ENCODE measurements at places on chromosomes 4 and X.

DNA sequence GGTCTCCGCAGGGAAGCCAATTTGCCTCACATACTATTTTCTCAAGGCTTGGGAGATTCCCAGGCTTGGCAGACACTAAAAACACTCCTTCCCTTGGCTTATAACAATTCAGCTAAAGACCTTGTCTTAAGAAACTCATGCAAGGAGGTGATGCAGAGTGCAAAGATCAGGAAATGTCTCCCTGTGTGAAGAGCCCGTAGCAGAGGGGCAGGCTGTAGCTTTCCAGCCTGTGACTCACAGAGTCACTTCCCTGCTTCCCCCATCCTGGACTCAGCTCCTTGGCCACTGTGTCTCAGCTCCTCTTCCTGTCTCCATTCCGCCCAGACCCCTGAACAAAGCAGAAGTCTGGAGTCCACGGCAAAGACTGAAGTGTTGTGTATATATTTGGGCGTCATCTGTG, 56.1 kb downstream of the KDR start:
- no peak for DNase-seq
- no peak overlapping the region for H3K4me3 ChIP-seq
- H3K36me3 ChIP-seq = no peaks in the 10 kb centered on the region
- H3K27me3 ChIP-seq = peaks cover 9% of the 10 kb centered on the region

- H3K27ac ChIP-seq = no peak overlapping the region
- H3K36me3 ChIP-seq = no peaks in the 10 kb centered on the region
- no peaks in the 10 kb centered on the region for H3K4me1 ChIP-seq
- no peak for DNase-seq
Observed at GRCh38 chr4:34492414-34492813, 1751.9 kb downstream of the ARAP2 start.

GRCh38 chr4:12911750-12912358, 572.3 kb downstream of the RAB28 start:
- no peak for DNase-seq
- no peaks in the 10 kb centered on the region for H3K27me3 ChIP-seq
- no peaks in the 10 kb centered on the region for H3K4me1 ChIP-seq
- H3K36me3 ChIP-seq = no peaks in the 10 kb centered on the region
- no peak overlapping the region for H3K4me3 ChIP-seq
- no peak overlapping the region for H3K27ac ChIP-seq

DNA sequence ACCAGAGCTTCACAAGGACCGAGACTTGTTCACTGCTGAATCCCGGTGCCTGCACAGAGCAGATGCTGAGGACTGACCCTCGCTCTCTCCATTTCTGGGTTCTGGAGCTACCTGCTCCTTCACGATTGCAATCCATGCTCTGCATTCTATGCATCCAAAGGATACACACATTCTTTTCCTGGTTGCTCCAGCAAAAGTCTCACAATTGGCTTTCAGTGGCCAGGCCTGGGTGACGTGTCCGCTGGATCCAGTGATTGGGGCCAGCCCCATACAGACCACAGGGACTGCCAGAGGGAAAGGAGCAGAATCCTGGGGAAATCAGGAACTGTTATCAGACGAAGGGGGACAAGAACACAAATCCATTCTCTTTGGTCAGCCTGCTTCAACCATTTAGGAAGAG, 14.9 kb upstream of the CDKN2AIP start:
- DNase-seq = no peak
- H3K27ac ChIP-seq = no peak overlapping the region
- H3K27me3 ChIP-seq = no peaks in the 10 kb centered on the region
- peaks cover 39% of the 10 kb centered on the region for H3K4me1 ChIP-seq
- H3K4me3 ChIP-seq = no peak overlapping the region
- H3K36me3 ChIP-seq = no peaks in the 10 kb centered on the region

- H3K4me3 ChIP-seq = no peak overlapping the region
- H3K4me1 ChIP-seq = no peaks in the 10 kb centered on the region
- no peak for DNase-seq
- peaks cover 40% of the 10 kb centered on the region for H3K36me3 ChIP-seq
- no peaks in the 10 kb centered on the region for H3K27me3 ChIP-seq
Observed at GRCh38 chr4:127843704-127844600, 36.7 kb upstream of the PLK4 start.

DNA sequence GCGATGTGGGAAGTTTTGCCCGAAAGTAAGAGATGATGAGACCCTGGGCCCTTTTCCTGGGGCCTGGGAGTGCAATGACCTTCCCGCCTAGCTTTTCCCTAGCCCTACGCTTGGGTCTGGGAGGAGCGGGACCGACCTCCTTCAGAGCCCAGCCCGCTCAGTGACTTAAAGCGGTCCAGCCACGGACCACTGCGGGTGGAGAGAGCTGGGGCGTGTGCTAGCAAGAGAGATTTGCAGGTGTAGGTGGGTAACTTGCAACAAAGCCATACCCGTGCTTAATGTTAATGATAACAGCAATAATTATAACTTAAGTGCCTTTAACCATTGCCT, 503 bp upstream of the PDE5A start:
- H3K36me3 ChIP-seq = no peaks in the 10 kb centered on the region
- no peak overlapping the region for H3K27ac ChIP-seq
- H3K27me3 ChIP-seq = peaks cover 32% of the 10 kb centered on the region
- peak overlapping the region; percentile 80 for H3K4me3 ChIP-seq
- no peak for DNase-seq
- peaks cover 22% of the 10 kb centered on the region for H3K4me1 ChIP-seq

GRCh38 chrX:7950865-7951264, 23.7 kb upstream of the PNPLA4 start:
- DNase-seq = no peak
- H3K27me3 ChIP-seq = peaks cover 27% of the 10 kb centered on the region
- no peaks in the 10 kb centered on the region for H3K36me3 ChIP-seq

DNA sequence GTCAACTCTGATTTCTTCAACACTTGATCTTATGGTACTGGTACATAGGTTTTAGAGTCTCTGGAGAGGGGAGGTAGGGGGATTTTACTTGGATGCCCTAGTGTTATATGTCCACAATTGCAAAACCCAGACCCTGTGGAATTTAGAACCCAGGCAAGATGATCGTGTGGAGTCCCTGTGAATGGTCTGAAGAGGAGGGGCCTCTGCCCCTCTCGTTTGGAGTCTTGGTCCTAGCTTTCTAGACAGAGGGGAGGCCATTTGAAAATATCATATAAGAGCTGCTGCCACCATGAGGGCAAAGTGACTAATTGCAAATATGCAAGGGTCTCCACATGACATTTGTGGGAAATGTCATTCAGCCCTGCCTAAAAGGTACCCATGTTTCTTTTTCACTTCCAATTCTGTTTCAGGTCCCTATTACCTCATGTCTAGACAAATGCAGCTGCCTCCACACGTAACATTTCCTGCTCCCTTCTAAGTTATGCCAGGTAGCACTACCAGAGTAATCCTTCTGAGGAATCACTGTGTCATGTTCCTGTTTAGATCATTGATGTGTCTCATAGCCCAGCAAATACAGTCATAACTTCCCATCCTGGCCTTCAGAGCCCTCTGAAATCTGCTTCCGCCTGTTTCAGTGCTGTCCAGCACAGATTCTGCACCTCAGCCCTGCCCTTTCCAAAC, 126.8 kb downstream of the KLHL8 start:
- H3K27ac ChIP-seq = peak overlapping the region; percentile 80
- peak; percentile 47 for DNase-seq
- no peaks in the 10 kb centered on the region for H3K27me3 ChIP-seq
- H3K36me3 ChIP-seq = peaks cover 57% of the 10 kb centered on the region
- peaks cover 49% of the 10 kb centered on the region for H3K4me1 ChIP-seq

- no peaks in the 10 kb centered on the region for H3K27me3 ChIP-seq
- no peaks in the 10 kb centered on the region for H3K36me3 ChIP-seq
- H3K4me1 ChIP-seq = peaks cover 11% of the 10 kb centered on the region
- no peak for DNase-seq
- H3K27ac ChIP-seq = peak overlapping the region; percentile 8
Observed at GRCh38 chr4:26731351-26732035, 129.1 kb upstream of the STIM2 start.

GRCh38 chr4:152290366-152290921, 245.4 kb downstream of the FBXW7 start:
- no peak overlapping the region for H3K27ac ChIP-seq
- H3K4me1 ChIP-seq = no peaks in the 10 kb centered on the region
- DNase-seq = no peak
- H3K36me3 ChIP-seq = no peaks in the 10 kb centered on the region
- H3K4me3 ChIP-seq = no peak overlapping the region
- no peaks in the 10 kb centered on the region for H3K27me3 ChIP-seq

- no peak overlapping the region for H3K4me3 ChIP-seq
- H3K27me3 ChIP-seq = peaks cover 24% of the 10 kb centered on the region
- no peaks in the 10 kb centered on the region for H3K4me1 ChIP-seq
- DNase-seq = no peak
- no peak overlapping the region for H3K27ac ChIP-seq
- no peaks in the 10 kb centered on the region for H3K36me3 ChIP-seq
Observed at GRCh38 chrX:110671068-110671803, 124.4 kb downstream of the CHRDL1 start.

DNA sequence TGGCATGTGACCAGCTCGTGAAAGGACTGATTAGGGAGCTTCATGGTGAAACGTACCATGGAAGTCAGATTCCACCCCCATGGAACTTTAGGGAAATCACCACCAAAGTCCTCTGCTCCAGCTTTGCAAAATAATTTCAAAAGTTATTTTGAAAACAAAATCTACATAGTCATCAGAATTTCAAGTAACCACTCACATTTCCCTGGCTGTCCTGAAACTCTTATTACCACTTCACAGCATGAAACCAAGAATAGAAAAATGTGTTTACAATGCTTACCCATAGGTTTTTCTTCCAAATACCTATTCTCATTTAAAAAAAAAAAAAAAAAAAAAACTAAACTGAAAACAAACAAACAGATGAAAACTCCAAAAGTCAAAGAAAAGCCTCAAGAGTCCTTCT, 198.7 kb downstream of the PDGFRA start:
- no peaks in the 10 kb centered on the region for H3K36me3 ChIP-seq
- no peak overlapping the region for H3K27ac ChIP-seq
- DNase-seq = no peak
- H3K4me3 ChIP-seq = no peak overlapping the region
- H3K27me3 ChIP-seq = peaks cover 3% of the 10 kb centered on the region

DNA sequence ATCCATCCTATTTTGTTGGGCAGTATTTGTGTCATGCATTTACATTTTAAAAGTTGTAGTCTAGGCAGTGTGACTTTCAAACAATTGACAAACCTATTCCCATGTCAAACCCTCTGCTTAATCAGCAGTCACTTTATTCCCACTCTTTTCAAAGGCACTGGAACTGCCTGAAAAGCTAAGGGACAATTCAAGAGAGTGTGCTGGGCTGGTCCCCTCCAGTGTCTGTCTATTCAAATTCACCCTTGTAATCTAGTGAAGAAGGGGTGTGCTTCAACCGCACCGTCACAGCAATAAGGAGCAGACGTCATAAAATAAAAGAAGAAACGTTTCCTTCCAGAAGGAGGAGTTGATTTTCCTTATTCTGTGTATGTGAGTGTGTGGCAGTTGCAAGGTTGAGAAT, 197.0 kb upstream of the MAD2L1 start:
- no peaks in the 10 kb centered on the region for H3K27me3 ChIP-seq
- H3K4me1 ChIP-seq = no peaks in the 10 kb centered on the region
- H3K4me3 ChIP-seq = no peak overlapping the region
- no peaks in the 10 kb centered on the region for H3K36me3 ChIP-seq
- no peak for DNase-seq

DNA sequence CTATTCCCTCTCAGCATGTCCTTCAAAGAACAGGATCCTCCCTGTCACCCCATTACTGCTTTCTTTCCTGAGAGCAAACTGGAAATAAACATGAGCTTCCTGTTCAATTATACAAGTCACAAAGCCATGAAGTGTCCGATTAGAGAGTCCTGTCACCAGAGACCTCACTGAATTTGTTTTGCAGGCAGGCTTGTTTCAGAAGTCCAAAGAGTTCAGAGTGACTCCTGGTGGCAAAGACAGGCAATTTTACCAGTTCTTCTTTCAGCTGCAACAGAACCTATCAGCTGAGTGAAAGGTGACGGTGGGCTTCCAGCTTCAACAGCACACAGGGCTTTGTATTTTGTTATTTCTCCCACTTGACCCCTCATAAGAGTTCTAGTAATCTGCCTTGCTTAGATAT, 6.4 kb downstream of the ELK1 start:
- H3K27me3 ChIP-seq = peaks cover 25% of the 10 kb centered on the region
- H3K4me3 ChIP-seq = no peak overlapping the region
- no peak overlapping the region for H3K27ac ChIP-seq
- peaks cover 37% of the 10 kb centered on the region for H3K4me1 ChIP-seq
- DNase-seq = no peak

DNA sequence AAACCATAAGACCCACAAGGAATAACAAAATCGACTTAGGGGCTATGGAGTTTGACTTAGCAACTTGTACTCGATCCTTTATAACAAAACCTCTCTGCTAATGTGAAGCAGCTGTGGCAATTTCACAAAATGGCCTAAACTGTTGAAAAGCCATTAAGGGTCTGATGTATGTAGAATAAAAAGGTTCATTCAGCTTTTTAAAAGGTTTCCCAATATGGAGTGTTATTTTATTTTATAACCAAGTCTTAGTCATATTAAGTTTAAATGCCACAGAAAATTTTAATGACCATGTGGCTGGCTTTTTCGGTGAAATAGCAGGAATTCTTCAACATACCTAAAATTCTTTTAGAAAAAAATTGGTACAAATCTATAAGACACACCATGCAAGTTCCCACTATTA, 291.8 kb upstream of the HAND2 start:
- no peaks in the 10 kb centered on the region for H3K4me1 ChIP-seq
- no peaks in the 10 kb centered on the region for H3K27me3 ChIP-seq
- H3K27ac ChIP-seq = no peak overlapping the region
- no peak for DNase-seq
- H3K4me3 ChIP-seq = no peak overlapping the region

GRCh38 chrX:79444694-79445210, 77.6 kb upstream of the ITM2A start:
- no peaks in the 10 kb centered on the region for H3K4me1 ChIP-seq
- no peaks in the 10 kb centered on the region for H3K36me3 ChIP-seq
- no peak for DNase-seq
- no peak overlapping the region for H3K27ac ChIP-seq
- no peak overlapping the region for H3K4me3 ChIP-seq

- H3K4me1 ChIP-seq = no peaks in the 10 kb centered on the region
- H3K27me3 ChIP-seq = no peaks in the 10 kb centered on the region
- H3K27ac ChIP-seq = no peak overlapping the region
Observed at GRCh38 chrX:122641136-122641535, 542.9 kb upstream of the GRIA3 start.

GRCh38 chrX:153460826-153461225, 9.6 kb downstream of the HAUS7 start:
- peaks cover 77% of the 10 kb centered on the region for H3K36me3 ChIP-seq
- H3K4me3 ChIP-seq = no peak overlapping the region
- peaks cover 12% of the 10 kb centered on the region for H3K27me3 ChIP-seq
- DNase-seq = peak; percentile 67
- H3K4me1 ChIP-seq = no peaks in the 10 kb centered on the region

- peaks cover 11% of the 10 kb centered on the region for H3K27me3 ChIP-seq
- H3K36me3 ChIP-seq = peaks cover 44% of the 10 kb centered on the region
Observed at GRCh38 chrX:103685396-103685795, 1.1 kb downstream of the MORF4L2 start.

Measured in activated T-cell treated with anti-CD3 and anti-CD28 coated beads, Interleukin-2, amount 50 U/mL, for 24 hours (primary cell).